ENCODE measurements at places on chromosomes 6 and 20.

DNA sequence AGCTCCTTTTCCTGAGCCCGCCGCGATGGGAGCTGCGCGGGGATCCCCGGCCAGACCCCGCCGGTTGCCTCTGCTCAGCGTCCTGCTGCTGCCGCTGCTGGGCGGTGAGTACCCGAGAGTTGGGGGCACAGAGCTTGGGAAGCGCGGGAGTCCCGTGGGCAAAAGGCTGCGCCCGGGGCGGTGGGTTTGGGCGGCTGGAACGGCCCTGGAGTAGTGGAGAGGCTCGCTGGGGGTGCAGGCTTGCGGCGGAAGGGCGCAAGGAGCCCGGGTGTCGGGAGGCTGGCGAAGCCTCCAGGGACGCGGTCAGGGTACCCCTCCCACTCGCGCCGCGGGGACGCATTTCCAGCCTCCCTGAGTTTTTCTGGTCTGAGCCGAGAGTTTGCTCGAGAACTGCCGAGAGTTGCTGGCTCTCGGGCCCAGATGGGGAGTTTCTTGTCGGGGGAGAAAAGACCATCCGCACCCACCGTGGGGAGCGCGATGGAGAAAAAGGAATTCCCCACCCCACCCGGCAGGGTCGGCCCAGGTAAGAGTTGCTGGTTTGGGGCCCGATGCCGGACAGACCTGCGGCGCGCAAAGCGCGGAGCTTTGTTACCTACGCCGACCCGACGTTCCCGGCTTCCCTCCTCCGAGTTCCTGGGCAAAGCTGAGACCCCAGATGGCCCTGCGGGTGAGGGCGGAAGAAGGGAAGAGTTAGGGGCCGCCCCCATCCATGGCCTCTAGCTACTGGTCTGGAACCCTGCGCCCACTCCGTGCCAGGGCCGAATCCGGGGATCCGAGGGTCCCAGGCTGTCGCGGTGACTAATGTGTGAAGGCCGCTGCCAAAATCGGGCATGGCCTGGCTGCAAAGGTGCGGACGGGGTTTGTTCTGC is 584 bp downstream of the PTK7 start:
- no peak for DNase-seq

GRCh38 chr6:3482869-3483268 is 26.0 kb upstream of the SLC22A23 start:
- DNase-seq, result no peak

- no peak for DNase-seq
These were observed 89.5 kb downstream of the TIAM2 start for GRCh38 chr6:155084431-155085123.

DNA sequence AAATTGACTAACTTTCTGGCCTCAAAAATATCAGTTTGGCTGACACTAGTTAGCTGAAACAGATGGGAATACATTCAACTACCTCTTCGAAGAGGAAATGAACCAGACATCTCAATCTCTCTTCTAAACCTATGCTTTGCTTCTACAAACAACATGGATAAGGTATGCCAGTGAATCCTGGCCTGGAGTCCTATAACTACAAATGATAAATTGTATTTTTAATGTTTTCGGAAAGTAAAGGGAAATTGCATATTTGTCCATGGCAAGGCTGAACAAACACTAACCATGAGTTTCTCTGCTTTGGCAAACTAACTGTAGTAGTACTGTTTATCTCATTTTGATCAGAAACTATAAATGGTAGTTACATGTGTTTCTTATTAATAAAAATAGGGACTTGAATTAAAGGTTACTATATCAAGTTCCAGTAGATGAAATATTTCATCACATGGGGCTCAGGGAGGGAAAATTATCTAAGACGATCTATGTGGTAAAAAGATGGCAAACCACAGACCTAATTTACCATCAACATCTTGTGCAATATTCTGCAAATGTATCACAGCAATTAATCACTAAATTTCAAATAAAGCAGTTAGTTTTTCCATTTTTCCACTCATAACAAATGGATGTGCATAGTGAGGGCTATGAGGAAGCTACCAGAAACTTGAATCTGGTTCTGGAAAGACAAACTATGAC is 76.8 kb downstream of the COL12A1 start:
- DNase-seq, result no peak

DNA sequence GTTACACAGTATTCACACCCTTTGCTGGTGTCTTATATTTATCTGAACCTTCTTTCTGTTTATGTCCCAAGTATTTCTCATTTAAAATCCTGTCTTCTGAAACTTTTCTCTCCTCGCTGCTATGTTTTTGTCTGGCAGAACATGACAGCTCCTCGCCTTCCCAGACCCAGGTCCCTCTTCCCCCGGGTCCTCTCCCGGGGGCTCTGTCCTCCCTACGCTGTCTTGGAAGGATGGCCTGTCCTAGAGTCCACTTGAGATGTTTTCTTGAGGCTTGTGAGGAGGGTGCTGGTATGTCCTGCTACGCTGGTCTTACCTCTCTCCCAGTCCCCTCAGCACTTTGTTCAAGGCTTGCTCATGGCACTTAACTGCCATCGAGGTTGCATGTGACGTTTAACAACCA is 6.2 kb downstream of the GID8 start:
- no peak for DNase-seq

Measured in bone marrow (tissue), 2 donors.